ENCODE measurements at places on chromosomes 11 and 22. TPM values are rescaled to one million over a fixed set of nuclear protein-coding genes. Genes with fewer than 3 reads are reported as not detected.

DNA sequence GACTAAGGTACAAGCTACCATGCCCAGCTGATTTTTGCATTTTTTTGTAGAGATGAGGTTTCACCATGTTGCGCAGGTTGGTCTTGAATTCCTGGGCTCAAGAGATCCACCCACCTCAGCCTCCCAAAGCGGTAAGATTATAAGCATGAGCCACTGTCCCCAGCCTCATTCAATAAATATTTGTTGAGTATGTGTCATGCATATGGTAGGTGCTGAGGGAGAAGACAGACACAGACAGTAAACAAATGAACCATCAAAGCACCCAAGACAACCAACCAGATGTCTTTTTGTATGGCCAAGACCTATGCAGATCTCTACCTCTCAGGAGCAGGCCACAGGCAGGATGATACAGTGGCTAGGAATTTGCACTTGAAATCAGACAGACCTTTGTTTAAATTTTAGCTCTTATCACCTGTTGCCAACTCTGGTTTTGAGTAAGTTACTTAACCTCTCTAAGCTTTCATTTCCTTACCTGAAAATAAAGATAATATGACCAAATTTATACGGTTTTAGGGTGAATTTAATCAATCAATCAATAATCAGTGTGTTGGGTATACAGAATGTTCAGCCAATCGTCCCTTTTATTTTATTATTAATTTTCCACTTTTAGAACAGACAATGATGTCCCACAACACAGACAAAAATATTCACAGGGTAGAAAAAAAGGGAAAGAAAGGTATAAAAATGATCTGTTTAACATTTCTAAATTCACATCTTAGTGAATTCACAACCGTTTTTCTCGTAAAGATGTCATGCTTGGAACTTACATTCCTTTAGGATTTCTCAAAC is 128.2 kb downstream of the SGSM3 start:
- H3K4me3 ChIP-seq, result no peak overlapping the region
- no peak for DNase-seq
- H3K36me3 ChIP-seq, result no peaks in the 10 kb centered on the region

DNA sequence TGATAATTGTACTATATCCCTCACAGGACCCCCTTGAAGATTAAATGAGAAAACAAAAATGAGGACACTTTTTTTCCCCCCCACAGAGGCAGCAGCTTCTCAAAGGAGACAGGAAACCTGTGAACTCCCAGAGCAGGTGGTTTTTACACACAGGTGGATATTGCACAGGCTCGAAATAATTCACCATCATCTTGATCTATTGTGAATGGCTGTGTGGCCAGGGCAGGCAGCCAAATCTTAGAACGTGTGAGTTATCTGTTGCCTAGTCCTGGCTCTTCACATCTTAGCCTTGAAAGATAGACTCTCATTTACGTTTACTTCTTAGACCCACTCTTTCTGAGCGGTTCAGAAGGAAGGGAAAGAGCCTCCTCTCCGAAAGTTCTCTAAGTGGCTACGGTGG is 23.5 kb downstream of the PPFIBP2 start:
- no peak overlapping the region for H3K27ac ChIP-seq
- no peaks in the 10 kb centered on the region for H3K36me3 ChIP-seq
- no peaks in the 10 kb centered on the region for H3K27me3 ChIP-seq
- no peak for DNase-seq
- H3K4me1 ChIP-seq, result no peaks in the 10 kb centered on the region

- no peak overlapping the region for H3K4me3 ChIP-seq
- no peaks in the 10 kb centered on the region for H3K27me3 ChIP-seq
- H3K27ac ChIP-seq, result no peak overlapping the region
- no peak for DNase-seq
- peaks cover 7% of the 10 kb centered on the region for H3K4me1 ChIP-seq
Measured at GRCh38 chr11:83033371-83033770, 38.3 kb downstream of the RAB30 start.

- no peaks in the 10 kb centered on the region for H3K27me3 ChIP-seq
- H3K4me3 ChIP-seq, result peak overlapping the region; percentile 82
- no peak overlapping the region for H3K27ac ChIP-seq
- H3K36me3 ChIP-seq, result peaks cover 72% of the 10 kb centered on the region
Measured at GRCh38 chr11:66641834-66642233, 3.3 kb downstream of the RBM4 start.

GRCh38 chr11:87840786-87841185 is 334.5 kb downstream of the RAB38 start:
- no peak overlapping the region for H3K4me3 ChIP-seq
- H3K27me3 ChIP-seq, result no peaks in the 10 kb centered on the region
- no peaks in the 10 kb centered on the region for H3K4me1 ChIP-seq
- H3K27ac ChIP-seq, result no peak overlapping the region

- H3K27me3 ChIP-seq, result peaks cover 11% of the 10 kb centered on the region
- no peaks in the 10 kb centered on the region for H3K36me3 ChIP-seq
- no peak overlapping the region for H3K27ac ChIP-seq
- no peak for DNase-seq
Measured at GRCh38 chr11:70525466-70525865, 127.1 kb downstream of the CTTN start.

GRCh38 chr11:9489080-9489765 is 28.4 kb downstream of the ZNF143 start:
- no peak for DNase-seq
- no peak overlapping the region for H3K4me3 ChIP-seq
- H3K36me3 ChIP-seq, result peaks cover 58% of the 10 kb centered on the region
- H3K27ac ChIP-seq, result no peak overlapping the region
- no peaks in the 10 kb centered on the region for H3K27me3 ChIP-seq

- H3K36me3 ChIP-seq, result no peaks in the 10 kb centered on the region
- DNase-seq, result no peak
Measured at GRCh38 chr11:11230087-11230486, 123.0 kb downstream of the CSNK2A3 start.

- no peak for DNase-seq
- H3K4me1 ChIP-seq, result no peaks in the 10 kb centered on the region
- H3K27me3 ChIP-seq, result no peaks in the 10 kb centered on the region
- H3K27ac ChIP-seq, result no peak overlapping the region
- no peaks in the 10 kb centered on the region for H3K36me3 ChIP-seq
Measured at GRCh38 chr11:27412192-27412691, 49.2 kb upstream of the CCDC34 start.

- no peak overlapping the region for H3K27ac ChIP-seq
- no peaks in the 10 kb centered on the region for H3K36me3 ChIP-seq
- H3K27me3 ChIP-seq, result peaks cover 43% of the 10 kb centered on the region
- no peak overlapping the region for H3K4me3 ChIP-seq
- no peak for DNase-seq
- peaks cover 26% of the 10 kb centered on the region for H3K4me1 ChIP-seq
Measured at GRCh38 chr11:27699242-27699925, 871 bp downstream of the BDNF start.

GRCh38 chr22:43923631-43924464 is at the start of gene PNPLA3:
Gene PNPLA3 (plus strand): TSS chr22:43923805. CDS start chr22:43923912, 107 bp downstream.
- H3K36me3 ChIP-seq, result no peaks in the 10 kb centered on the region
- peak within 1 kb of the TSS; percentile 47 for H3K4me3 ChIP-seq
- no peak within 1 kb of the TSS for H3K27ac ChIP-seq
- H3K4me1 ChIP-seq, result peaks cover 15% of the 10 kb centered on the region
- DNase-seq, result peak; percentile 63
- peaks cover 17% of the 10 kb centered on the region for H3K27me3 ChIP-seq

- H3K27ac ChIP-seq, result no peak overlapping the region
- peak; percentile 90 for DNase-seq
- no peaks in the 10 kb centered on the region for H3K27me3 ChIP-seq
- H3K36me3 ChIP-seq, result peaks cover 74% of the 10 kb centered on the region
- H3K4me3 ChIP-seq, result no peak overlapping the region
Measured at GRCh38 chr11:128757235-128757711, 63.4 kb downstream of the FLI1 start.

DNA sequence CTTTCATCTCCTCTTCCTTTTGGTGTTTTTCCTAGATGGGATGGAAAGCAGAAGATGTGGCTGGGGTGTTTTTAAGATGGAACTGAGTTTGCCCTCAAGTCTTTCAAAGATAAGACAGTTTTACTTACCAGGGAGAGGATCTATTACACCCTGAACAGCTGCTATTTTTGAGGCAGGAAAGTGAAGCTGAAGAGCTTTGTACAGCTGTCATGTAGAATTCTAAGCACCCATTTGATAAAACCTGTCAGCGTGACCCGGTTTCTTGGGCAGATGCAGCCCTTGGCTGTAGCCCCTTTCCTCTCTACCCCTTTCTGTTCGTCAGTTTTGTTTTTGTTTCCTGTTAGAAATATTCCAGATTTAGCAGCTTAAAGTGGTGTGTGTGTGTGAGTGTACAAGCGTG is 35.2 kb downstream of the FAT3 start:
- no peak overlapping the region for H3K4me3 ChIP-seq
- no peaks in the 10 kb centered on the region for H3K27me3 ChIP-seq
- H3K4me1 ChIP-seq, result no peaks in the 10 kb centered on the region
- H3K27ac ChIP-seq, result no peak overlapping the region

GRCh38 chr11:75776546-75776945 is 8.0 kb downstream of the DGAT2 start:
- no peaks in the 10 kb centered on the region for H3K36me3 ChIP-seq
- H3K27ac ChIP-seq, result no peak overlapping the region
- H3K4me3 ChIP-seq, result no peak overlapping the region
- no peaks in the 10 kb centered on the region for H3K27me3 ChIP-seq
- DNase-seq, result no peak
- peaks cover 21% of the 10 kb centered on the region for H3K4me1 ChIP-seq

DNA sequence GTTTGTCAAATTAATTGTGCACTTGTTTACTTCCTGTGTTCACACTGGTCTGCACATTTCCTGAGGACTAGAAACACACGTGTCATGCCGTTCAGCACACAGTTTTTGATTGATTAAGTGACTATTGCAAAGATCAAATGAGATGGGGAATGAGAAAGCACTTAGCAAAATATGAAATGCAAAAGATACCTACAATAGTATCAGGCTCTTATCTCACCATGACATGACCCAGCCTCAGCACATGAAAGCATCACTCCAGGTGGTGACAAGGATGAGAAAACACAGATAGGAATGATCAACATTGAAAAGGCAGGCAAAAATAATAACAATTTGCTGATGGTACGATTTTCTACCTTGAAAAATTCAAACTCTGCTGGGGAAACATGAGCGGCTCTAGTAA is 42.1 kb upstream of the TP53I11 start:
- no peaks in the 10 kb centered on the region for H3K27me3 ChIP-seq
- no peak overlapping the region for H3K4me3 ChIP-seq
- H3K4me1 ChIP-seq, result no peaks in the 10 kb centered on the region
- H3K36me3 ChIP-seq, result no peaks in the 10 kb centered on the region

Gene MPPED2
- 0.96 TPM for total RNA-seq

Gene CHRNA10
- total RNA-seq, result 0.39 TPM

Gene B4GALNT4
- total RNA-seq, result 4.2 TPM

Gene RFPL3
- not detected for total RNA-seq

Gene FXYD2
- total RNA-seq, result 1.7 TPM

Gene OR6Q1
- total RNA-seq, result not detected

Gene RAG2
- total RNA-seq, result not detected

Gene FXYD6
- total RNA-seq, result not detected
